ENCODE measurements at places on chromosomes 5 and 9.

GRCh38 chr5:132000677-132001453, 10.6 kb downstream of the ACSL6 start:
- DNase-seq, result no peak

- no peak for DNase-seq
These were observed 137.8 kb downstream of the KCNIP1 start for GRCh38 chr5:170641589-170642031.

GRCh38 chr5:50653946-50654345, 12.5 kb upstream of the PARP8 start:
- DNase-seq, result no peak

GRCh38 chr5:119396030-119396664, 40.3 kb downstream of the TNFAIP8 start:
- DNase-seq, result no peak

DNA sequence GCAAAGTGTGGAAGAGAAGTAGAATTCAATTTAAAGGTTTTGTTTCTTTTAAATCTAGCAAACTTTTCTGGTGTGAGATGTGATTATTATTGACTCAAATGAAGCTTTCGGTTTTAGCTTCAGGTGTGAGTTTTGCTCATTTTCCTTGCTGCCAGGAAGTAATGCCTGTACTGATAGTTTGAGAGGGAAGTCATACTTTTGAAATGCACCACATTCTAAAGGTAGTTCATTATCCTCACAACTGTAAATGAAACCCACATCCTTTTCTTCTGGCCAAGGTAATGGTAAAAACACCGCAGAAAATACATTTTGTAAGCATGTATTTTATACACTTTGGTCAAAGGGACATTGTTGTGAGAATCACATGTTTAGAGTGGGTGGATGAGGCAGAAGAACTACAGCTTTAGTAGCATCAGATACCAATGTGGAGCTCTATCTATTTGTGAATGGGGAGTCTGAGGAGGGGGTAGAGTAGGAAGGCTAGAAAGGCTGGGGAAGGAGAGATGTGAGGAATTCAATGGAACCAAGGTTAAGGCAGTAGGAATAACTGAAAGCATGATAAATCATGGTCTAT, 167.0 kb upstream of the CDKN2B start:
- no peak for DNase-seq

DNA sequence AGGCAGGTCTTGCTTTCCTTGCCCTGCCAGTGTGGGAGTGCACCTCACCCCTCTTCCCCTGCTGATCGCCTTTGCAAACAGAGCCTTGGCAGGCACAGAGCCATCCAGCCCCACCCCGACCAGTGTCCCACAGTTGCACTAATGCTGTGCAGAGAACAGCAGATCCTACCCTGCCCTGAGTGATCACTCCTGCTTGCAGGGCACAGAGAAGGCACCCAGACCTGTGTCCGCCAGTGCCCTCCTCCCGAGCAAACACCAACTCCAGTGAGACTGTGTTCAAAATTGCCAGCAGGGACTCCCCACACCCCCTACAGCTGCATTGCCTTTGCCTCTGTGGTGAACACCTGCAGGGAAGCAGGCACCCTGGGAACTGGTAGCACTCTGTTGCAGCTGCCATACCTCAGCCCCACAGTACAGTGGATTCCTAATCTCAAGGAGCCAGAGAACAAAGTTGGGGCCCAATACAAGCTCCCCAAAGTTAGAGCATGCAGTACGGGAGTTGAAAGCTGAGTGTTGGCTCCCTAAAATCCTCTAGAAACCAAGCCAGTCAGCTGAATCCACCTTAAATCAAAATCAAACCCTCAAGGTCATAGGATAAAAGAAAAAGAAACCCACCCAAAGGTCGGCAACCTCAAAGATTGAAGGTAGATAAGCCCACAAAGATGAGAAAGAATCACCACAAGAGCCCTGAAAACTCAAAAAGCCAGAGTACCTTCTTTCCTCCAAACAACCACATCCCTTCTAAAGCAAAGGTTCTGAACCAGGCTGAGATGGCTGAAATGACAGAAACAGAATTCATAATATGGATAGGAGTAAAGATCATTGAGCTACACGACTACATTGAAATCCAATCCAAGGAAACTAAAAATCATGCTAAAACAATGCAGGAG, 92.9 kb upstream of the PIK3R1 start:
- DNase-seq, result no peak

GRCh38 chr9:99433555-99433954, 211.5 kb downstream of the SEC61B start:
- DNase-seq, result peak; percentile 95

GRCh38 chr5:93622240-93622885, 39.3 kb downstream of the NR2F1 start:
- DNase-seq, result peak; percentile 67

DNA sequence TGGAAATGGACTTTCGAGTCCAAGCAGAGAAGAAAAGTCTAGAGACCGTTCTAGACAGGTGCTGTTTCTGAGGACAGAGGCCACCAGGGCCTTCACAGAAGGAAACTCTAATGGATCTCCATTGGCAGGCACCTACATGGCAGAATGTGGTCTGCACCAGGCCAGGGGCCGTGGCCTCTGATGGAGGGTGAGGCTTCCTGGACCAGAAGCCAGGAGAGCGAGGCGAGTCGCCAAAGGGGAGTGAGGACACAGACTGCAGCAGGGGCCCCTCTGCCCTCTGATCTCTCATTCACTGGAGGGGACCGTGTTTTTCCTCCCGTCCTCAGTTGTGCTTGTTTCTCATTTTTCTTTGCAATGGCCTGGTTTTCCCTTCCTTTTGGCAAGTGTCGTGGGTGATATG, 41.1 kb downstream of the ALG2 start:
- no peak for DNase-seq

- DNase-seq, result peak; percentile 77
These were observed 3.0 kb downstream of the GDNF start for GRCh38 chr5:37836592-37837413.

DNA sequence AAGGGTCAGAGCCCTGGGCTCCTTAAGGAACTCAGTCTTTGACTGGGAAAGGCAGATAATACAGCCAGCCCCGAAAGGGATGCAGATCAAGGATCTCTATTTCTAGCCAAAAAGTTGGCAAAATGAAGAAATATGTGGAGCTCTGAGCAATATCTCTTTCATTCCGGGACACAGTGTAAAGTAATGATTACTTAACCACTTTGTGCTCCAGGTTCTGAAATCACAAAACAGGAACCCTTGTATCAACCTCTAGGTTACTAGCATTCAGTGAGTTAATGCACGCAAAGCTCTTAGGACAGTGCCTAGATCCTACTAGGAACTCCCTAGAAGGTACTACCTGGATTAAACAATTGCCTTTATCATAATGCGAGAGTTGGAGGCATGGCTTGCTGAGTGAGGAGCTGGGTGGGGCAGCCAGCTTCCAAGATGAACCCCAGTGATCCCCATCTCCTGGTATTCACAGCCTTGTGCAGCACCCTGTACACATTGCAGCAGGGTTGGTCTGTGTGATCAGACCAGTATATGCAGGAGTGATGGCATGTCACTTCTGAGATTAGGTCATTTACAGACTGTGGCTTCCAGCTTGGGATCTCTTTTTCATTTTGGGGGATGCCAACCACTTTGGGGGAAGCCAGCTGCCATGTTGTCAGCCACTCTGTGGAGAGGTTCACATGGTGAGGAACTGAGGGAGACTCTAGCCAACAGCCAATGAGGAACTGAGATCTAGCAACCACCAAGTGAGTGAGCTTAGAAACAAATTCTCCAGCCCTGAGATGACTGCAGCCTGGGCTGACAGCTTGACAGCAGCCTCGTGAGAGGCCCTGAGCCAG, 103.1 kb upstream of the SLC44A1 start:
- DNase-seq, result no peak

GRCh38 chr5:776862-777711, 7.4 kb downstream of the ZDHHC11B start:
- DNase-seq, result no peak

GRCh38 chr9:38733503-38733902, 13.6 kb upstream of the FAM240B start:
- no peak for DNase-seq

DNA sequence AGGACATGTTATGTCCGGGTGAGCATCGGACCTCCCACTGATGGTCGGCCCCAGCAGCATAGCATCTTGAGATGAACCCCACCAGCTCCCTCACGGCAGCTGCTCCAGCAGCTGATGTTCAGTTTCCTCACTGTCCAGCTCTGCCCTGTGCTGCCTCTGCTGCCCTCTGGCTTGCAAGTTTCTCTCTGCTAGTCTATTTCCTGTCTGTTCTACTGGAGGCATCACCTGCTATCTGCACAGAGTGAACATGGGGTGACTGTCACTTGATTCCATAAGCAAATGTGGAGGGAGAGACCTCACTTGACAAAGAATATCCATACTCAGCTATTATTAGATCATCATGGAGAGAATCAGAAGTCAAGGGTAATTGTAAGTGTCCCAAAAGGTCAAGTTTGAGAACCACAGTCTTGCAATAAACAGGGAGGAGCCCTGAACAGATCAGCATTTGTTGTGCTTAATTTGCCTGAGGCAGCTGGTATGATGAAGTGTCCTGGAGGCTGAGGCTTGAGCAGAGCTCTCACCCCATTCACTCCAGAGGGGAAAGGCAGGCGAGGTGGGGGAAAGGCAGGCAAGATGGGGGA, 702.8 kb downstream of the SEMA5A start:
- DNase-seq, result peak; percentile 39

GRCh38 chr9:93223260-93224180, 39.6 kb downstream of the WNK2 start:
- peak; percentile 81 for DNase-seq
